ENCODE measurements at places on chromosomes 5 and 9. TPM values are rescaled to one million over a fixed set of nuclear protein-coding genes. Genes with fewer than 3 reads are reported as not detected.

Gene TMEM215
- not detected for total RNA-seq

Gene ADGRD2
- total RNA-seq, result not detected

Gene PCA3
- not detected for total RNA-seq

Gene EQTN
- not detected for total RNA-seq

Gene GABRA6
- total RNA-seq, result not detected

Gene MAMDC4
- total RNA-seq, result 0.63 TPM

Gene BAAT
- 0.13 TPM for total RNA-seq

Gene PCDHB12
- not detected for total RNA-seq

Gene TMEM252
- not detected for total RNA-seq

Gene FLT4
- total RNA-seq, result 0.10 TPM

Gene SPATA31D4
- not detected for total RNA-seq

Gene MLLT3
- total RNA-seq, result 69.9 TPM

Gene COL27A1
- total RNA-seq, result 1.1 TPM

Gene PTGER4
- total RNA-seq, result 2.1 TPM

Gene REXO4
- total RNA-seq, result 36.0 TPM

Gene FGF1
- 0.57 TPM for total RNA-seq

Gene ENG
- 12.9 TPM for total RNA-seq

Gene GGTA1
- 6.2 TPM for total RNA-seq

Gene CDH18
- 18.8 TPM for total RNA-seq

Gene PCDH1
- total RNA-seq, result 3.8 TPM

Gene ACTBL2
- 0.30 TPM for total RNA-seq
